NCI-H187 treated with DMSO at 0.1 percent for 48 hours (cell line): ENCODE measurements at places on chromosomes 12 and 14.

- DNase-seq = no peak
These were observed 410.9 kb downstream of the EGLN3 start for GRCh38 chr14:33539918-33540357.

DNA sequence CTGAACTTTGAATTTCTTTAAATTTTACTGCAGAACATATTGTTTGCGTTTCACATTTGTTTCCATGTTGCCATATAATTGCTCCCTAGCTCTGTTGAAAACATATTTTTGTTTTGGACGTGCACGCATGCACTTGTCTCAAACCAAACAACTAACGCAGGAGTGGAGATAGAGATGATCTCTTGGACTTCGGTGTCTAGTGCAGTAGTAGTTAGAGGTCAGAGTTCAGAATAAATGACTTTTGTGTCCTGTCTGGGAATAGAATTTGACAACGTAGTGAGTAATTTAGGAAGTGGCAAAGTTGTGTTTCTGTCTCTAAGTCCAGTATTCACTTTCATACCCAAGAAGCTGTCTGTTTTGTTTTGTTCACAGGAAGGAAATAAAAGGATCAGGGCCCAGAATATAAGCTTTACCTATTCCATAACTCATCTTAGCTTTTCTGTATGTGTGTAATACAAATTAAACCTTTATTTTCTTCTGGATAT, 173.8 kb downstream of the AEBP2 start:
- no peak for DNase-seq

DNA sequence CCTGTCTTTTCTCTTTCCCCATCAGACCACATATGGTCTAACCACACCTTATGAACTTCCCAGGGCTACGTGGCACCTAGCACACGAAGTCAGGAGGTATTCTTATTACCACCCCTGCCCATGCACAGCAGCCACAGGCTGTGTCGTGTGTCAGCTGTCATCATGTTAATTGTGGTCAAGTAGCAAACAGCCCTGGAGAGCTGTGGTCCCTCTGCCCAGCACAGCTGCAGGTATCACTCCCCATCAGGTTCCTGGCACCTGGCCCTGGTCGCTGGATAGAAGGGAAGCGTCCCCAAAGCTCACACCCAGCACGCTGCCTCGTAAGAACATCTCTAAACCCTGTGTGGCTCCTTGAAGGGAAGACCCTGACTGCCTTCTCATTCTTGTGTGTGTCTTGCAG, 45.4 kb downstream of the CLMN start:
- DNase-seq = no peak

GRCh38 chr14:54676812-54677708, 110.1 kb downstream of the SAMD4A start:
- DNase-seq = no peak

DNA sequence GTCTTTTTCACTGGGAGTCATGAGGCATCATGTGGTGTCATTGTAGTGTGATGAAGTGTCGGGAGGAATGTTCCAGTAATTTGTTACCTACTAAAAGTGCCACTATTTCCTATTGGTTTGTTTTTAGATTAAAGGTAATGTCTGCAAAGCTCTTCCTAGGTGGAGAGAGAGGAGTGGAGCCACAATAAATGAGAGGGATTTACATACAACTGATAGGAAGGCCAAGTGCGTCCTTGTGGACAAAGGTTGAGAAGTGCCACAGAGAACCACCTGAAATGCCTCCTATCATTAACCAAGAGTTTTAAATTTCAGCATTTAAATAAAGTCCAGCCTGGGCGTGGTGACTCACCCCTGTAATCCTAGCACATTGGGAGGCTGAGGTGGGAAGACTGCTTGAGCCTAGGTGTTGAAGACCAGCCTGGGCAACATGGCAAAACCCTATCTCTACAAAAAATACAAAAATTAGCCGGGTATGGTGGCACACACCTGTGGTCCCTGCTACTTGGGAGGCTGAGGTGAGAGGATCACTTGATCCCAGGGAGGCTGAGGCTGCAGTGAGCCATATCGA, 2.5 kb upstream of the SNX6 start:
- DNase-seq = no peak

GRCh38 chr12:113697651-113698509, 226.2 kb upstream of the LHX5 start:
- DNase-seq = no peak

DNA sequence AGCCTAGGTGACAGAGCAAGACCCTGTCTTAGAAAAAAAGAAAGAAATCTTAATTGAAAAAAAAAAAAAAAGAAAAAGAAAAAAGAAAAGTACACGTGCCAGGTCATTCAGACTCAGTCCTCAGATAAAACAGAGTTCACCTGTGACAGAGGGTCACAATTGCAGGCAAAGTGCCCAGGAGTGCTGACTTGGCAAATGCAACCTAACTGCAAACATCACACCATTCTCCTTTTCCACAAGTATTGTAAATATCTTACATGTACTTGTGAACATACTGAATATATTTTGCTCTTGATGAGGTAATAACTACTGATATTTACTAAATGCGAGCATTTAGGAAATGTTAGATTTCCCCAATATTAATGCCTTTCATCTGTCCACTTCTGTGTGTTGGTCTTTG, 9.0 kb upstream of the COL2A1 start:
- no peak for DNase-seq

GRCh38 chr12:57162553-57163125, 15.2 kb upstream of the LRP1-AS start:
- DNase-seq = no peak

DNA sequence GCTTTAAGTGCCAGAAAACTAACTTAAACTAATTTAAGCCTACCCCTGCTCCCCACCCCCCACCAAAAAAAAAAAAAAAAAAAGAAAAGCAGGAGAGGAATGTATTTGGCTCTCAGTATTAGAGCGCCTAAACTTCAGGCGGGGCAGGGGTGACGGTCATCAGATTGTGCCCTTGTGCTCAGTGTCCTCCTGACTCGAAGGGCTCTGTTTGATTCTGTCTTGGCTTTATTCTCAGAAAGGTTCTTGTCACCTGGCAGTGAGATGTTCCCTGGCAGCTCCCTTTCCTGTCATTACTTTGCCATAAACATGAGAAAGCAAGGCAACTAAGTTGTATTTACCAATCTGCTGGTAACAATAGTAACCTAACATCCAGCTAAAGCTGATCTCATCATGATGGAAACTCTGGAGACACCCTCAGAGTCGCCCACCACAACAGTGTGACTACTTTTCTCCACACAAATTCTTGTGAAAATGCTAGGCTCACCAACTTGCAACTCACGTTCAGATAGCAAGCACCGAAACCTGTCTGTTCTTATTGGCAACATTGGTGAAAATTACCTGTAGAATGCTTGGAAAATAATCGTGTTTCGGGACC, 39.0 kb upstream of the WNK1 start:
- DNase-seq = no peak

DNA sequence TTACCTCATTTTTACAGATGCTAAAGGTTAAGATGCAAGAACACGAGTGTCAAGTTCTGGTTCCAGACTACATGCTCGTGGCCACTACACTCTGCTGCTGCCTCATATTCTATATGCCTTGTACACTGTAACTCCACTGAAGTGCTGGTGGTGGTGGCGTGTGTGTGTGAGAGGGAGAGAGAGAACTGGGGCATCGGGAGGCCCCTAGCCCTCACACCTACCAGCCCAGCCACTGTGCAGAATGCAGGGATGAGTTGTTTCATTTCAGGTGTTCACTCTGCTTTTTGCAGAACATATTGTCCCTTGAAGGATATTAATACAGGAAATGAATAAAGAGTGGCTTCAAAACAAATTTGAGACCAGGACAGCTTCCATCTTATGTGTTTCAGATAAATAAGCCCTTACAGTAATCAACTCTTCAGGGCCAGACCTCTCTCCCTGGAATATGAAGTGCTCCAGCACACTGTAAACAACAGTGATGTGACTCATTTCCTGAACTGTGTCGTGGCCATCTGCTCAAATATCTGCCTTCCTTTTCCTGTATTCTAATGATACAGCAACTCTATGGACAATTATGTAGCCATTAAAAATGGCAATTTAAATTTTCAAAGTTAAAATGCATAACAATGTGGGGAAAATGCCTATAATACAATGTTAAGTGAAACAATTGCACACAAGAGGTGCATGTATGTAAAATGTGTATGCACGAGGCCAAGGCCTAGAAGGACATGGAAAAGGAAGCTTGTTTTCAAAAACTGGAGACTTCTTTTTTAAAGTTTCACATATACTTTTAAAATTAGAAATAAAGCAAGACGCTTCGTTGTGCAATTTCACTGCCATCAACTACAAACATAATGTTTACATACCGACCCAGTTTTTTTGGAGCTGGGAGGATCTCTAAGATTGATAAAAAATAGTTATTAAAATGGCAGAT, 215.4 kb downstream of the PELI2 start:
- DNase-seq = no peak

DNA sequence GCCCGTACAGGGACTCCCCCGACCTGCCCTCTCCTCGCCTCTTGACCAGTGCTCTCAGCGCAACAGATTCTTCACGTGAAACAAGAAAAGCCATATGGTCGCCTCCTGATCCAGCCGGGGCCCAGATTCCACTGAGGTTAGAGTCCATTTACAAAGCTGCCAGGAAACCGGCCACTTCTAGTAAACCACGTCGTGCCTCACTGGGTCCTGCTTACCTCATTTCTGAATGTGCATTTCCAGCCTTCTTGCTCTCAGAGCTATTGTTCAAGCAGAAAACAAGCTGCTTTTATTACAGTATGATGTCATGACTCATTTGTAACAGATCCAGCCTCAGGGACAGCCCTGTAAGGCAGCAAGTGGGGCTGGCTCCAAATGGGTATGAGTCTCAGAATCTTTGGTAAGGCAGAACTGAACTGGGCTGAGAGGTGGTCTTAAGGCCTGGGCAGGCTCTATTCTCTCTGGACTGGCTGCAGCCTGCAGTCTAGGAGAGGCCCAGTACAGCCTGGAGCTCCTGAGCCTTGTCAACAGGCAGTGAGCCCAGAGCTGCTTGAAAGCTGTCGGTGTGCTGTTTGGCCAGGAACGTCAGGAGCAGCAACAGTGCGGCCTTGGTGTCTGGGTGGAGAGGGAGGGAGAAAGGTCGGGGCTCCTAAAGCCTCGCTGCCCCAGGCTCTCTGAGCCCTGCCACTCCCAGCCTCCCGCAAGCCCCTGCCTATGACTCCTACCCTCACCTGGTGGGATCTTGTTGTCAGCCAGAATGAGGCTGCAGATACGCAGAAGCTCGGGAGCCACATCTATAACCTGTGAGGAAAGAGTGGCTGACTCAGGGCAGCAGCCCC, 8.3 kb downstream of the REC8 start:
- DNase-seq = no peak

DNA sequence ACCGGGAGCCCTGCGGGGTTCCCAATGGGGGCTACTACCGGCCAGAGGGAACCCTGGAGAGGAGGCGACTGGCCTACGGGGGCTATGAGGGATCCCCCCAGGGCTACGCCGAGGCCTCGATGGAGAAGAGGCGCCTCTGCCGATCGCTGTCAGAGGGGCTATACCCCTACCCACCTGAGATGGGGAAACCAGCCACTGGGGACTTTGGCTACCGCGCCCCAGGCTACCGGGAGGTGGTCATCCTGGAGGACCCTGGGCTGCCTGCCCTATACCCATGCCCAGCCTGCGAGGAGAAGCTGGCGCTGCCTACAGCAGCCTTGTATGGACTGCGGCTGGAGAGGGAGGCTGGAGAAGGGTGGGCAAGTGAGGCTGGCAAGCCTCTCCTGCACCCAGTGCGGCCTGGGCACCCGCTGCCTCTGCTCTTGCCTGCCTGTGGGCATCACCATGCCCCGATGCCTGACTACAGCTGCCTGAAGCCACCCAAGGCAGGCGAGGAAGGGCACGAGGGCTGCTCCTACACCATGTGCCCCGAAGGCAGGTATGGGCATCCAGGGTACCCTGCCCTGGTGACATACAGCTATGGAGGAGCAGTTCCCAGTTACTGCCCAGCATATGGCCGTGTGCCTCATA, 9.7 kb downstream of the TNS2 start:
- DNase-seq = no peak

DNA sequence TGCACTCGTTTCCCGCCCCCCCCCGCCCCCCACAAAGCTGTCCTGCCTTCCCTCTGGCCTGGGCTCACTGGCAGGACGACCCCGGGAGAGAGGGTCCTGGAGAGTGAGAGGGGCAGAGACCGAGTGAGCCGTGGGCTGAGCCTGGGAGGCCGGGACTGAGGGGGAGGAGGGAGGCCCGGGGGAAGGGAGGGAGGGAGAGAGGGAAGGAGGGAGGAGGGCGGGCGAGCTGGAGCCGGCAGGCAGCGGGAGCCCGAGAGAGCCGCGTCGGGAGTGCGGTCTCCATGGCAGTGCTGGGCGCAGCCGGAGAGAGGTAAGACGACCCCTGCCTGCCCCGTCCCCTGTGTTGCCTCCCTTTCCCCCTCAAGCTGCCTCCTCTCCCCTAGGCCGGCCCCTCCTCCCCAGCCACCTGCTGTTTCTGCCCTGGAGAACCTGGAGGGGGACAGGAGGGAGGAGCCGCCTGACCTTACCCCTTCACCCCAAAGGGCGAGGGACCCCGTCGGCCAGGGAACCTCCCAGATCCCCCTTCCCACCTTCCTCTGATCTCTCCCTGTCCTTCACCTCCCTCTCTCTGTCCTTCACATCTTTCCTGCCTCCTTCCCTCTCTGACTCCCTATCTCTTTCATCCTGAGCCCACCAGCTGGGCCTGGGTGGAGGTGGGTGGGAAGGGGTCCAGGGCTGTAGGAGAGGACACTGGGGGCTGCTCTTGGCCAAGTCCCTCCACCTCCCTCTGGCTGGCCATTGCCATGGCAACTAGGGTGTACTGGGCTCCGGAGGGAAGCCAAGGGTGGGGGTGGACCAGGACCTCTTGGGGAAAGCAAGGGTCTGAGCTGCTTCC, at the start of gene GPR162:
GPR162 (plus strand) TSS at position 231 of the 835 bp plus-strand sequence. CDS start 2,078 bp downstream, outside the sequence.
- DNase-seq = peak; percentile 37

DNA sequence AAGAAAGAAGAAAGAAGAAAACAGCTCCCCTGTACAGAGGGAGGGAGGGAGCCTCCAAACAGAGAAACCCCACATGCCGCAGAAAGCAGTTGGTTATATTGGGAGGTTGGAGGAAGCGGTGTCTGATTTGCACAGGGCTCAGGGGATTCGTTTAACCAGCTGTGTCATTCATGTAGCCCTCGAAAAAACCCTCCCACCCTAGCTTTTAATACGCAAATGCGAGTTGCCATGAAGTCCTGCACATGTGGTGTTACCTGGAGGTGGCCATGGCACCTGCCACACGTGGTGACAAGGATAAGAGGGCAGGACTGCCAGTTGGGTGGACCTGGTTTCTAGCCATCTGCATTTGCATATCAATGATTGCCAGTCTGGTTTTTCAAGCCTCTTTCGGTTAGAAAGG, 40.9 kb downstream of the TMEM30B start:
- no peak for DNase-seq

DNA sequence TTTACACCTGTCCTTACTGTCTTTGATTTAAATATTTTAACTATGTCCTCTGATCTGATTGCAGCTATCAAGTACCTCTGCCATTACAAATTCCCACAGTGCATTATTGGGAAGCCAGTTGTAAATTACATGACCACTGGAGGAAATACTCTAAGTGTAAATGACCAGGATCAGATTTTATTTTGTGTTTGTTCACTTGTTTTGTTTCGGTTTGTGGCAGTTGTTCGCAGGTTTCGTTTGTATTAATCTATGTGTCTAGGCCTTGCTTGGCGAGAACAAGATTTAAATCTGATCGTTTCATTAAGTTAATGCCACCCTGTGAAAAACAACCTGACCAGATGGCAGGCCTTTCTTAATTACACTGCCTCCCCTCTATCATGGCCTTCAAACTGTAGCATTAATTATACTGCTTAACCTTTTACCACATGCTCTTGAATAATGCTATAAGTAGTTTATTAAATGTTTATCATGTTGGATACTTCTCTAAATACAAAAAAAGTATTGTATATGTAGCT, 990.1 kb downstream of the TMTC2 start:
- no peak for DNase-seq

GRCh38 chr14:96405677-96406076, 13.7 kb downstream of the AK7 start:
- DNase-seq = no peak
